GM12892 (cell line): ENCODE measurements at places on chromosomes 11 and 22.
A peak's percentile ranks its signal among the peaks of the same experiment; 100 is the strongest.

GRCh38 chr11:45171550-45171949 lies 25.1 kb downstream of the PRDM11 start:
- DNase-seq: no peak

GRCh38 chr11:120547811-120548681 lies 36.5 kb downstream of the GRIK4 start:
- DNase-seq: no peak

GRCh38 chr11:17607083-17607429 lies 60.0 kb downstream of the OTOG start:
- no peak for DNase-seq

DNA sequence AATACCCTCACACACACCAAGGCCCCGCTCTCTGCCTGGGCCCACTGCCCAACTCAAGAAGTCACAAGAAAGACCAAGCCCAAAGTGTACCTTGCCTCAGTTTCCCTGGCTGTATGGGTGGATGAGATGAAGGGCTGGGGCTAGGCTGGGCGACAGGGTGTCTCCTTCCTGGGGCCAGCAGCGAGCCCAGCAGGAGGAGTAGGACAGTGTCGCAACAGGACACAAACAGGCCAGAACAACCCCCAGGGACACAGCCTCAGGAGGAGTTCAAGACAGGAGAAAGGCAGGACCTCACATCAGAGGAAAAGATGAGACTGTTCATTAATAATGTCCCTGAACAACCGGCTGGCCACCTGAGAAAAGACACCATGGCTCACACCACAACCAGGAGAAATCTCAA lies 13.3 kb downstream of the CSNK1E start:
- DNase-seq: no peak

- no peak for DNase-seq
Measured at GRCh38 chr11:122179961-122180834, 64.2 kb upstream of the BLID start.

- DNase-seq: no peak
Measured at GRCh38 chr11:61486779-61487178, 21.8 kb upstream of the LRRC10B start.

- no peak for DNase-seq
Measured at GRCh38 chr11:31110830-31111229, 258.7 kb downstream of the DCDC1 start.

- no peak for DNase-seq
Measured at GRCh38 chr11:73012121-73012863, 129.8 kb downstream of the FCHSD2 start.

GRCh38 chr22:36520423-36520822 lies 8.5 kb downstream of the EIF3D start:
- DNase-seq: no peak

DNA sequence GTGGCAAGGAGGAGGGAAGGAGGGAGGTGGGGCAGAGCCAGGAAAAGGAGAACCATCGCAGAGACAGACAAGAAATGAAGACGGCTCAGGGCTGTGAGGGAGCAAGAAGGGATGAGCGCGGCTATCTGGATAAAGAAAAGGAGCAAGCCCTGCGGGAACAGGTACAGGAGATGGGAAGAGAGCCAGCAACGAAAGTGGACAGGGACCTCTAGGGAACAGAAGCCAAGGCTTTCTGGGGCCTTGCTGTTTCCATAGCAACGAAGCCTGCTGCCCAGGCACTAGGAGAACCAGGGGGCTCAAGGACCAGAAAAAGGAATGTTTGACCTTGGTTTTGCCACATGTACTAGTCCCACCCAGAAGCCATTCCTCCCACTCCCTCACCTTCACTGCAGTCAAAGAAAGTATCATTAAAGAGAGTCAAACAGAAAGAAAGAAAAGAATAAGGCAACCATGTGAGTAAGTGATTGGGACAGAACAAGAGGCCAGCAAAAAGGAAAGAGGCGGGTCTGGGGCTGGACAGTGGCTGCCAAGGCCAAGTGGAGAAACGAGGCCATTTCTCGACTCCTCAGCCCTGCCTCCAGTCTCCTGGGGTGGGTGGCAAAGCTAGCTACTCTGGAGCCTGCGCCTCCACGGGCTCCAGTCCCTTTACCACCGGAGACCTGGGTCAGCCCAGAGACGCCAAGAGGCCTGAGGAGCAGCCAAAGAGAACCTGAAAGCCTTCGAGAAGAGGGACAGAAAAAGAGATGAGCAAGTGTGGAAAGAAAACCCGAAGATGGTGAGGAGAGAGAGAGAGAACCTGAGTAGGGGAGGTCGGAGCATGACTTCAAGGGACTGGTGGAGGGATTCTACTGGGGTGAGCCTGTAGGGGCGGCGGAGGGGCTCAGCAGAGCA lies 35.1 kb downstream of the NRXN2 start:
- DNase-seq: no peak

DNA sequence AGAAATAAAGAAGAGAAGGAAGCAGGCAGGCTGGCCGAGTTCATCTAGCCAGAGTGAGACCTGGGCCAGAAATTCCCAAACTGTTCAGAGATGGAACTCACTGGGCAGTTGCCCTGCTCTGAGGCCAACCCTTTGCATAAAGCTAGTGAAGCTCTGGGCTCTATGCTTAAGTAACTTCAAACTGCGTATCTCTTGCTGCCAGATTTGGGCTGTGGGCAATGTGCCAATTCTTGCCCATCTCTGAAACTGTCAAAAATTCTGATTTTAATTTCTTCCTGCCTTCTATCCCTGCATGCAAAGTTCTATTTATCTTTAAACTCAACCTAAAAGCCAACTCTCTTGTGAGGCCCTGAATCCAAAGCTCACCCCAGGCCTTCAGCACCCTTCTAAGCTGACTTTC lies 36.2 kb upstream of the HEPHL1 start:
- no peak for DNase-seq

DNA sequence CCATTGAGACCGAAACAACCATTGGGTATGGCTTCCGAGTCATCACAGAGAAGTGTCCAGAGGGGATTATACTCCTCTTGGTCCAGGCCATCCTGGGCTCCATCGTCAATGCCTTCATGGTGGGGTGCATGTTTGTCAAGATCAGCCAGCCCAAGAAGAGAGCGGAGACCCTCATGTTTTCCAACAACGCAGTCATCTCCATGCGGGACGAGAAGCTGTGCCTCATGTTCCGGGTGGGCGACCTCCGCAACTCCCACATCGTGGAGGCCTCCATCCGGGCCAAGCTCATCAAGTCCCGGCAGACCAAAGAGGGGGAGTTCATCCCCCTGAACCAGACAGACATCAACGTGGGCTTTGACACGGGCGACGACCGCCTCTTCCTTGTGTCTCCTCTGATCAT lies 20.5 kb downstream of the KCNJ5 start:
- no peak for DNase-seq

- no peak for DNase-seq
Measured at GRCh38 chr11:63146581-63146980, 2.6 kb upstream of the SLC22A24 start.

- DNase-seq: no peak
Measured at GRCh38 chr22:21651521-21652009, 9.5 kb downstream of the SDF2L1 start.

- DNase-seq: peak; percentile 66
Measured at GRCh38 chr11:504053-504993, 2.7 kb downstream of the RNH1 start.

DNA sequence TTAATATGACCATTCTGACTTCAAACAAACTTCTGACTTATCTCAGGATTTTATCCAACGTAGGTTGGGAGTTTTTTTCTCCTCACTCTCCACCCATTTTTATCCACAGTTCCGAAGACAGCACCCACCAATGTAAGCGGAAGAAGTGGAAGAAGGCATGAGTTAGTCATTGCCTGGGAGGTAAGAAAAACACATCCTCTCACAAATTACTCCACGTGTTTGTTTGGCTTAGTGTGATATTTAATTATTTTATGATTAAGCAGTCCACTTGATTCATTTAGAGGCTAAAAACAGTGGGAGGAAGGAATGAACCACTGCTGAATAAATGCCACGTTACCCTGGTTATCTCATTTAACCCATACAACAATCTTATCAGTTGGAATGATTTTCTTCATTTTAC lies 389.6 kb upstream of the ARHGAP42 start:
- no peak for DNase-seq

DNA sequence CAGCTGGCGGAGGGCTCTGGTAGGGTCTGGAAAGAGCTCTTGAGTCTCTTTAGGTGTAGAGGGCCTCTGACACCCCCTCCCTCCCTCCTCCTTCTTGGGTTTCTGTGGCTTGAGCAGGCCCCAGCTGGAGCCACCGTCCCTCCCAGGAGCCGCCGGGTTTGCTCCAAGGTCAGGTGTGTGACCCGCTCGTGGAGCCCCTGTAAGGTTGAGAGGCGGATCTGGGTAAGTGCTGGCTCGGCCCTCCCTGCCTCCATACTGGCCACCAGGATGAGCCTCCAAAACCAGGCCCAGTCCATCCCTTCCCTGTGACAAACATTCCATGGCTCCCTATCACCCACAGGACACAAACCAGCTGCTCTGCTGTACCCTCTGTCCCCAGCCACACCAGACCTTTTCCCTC lies 9.3 kb downstream of the PLEKHB1 start:
- DNase-seq: no peak

DNA sequence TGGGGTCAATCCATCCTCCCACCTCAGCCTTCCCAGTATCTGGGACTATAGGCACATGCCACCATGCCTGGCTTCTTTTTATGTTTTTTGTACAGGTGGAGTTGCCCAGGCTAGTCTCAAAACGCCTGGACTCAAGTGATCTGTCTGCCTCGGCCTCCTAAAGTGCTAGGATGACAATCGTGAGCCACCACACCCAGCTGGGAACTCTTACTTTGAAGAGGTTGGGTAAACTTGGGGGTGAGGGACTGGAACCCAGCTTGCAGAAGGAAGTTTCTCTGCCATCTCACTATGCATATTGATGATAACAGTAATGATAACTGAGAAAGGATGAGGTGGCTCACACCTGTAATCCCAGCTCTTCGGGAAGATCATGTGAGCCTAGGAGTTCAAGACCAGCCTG lies 35.9 kb downstream of the ACO2 start:
- no peak for DNase-seq

DNA sequence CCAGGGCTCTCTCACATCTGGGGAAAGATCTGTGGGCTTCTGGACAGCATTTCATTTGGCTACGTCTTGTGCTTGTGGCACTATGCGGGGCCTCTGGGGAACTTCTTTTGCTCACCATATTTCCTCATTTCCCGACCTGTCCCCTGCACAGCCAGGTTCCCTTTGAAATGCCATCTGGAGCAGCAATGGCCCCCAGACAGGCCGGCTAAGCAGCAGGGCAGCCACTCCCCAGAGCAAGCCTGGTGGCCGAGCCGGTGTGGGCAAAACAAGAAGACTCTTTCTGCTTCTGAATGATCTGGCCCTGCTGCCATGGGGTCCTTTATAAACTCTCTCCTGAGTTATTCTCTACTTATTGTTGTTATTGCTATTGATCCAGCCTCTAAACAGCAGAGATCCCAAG lies 190.7 kb upstream of the NECTIN1 start:
- no peak for DNase-seq

- DNase-seq: no peak
Measured at GRCh38 chr11:74683941-74684481, 47.2 kb downstream of the CHRDL2 start.

- no peak for DNase-seq
Measured at GRCh38 chr22:45296628-45297297, 12.0 kb downstream of the UPK3A start.

DNA sequence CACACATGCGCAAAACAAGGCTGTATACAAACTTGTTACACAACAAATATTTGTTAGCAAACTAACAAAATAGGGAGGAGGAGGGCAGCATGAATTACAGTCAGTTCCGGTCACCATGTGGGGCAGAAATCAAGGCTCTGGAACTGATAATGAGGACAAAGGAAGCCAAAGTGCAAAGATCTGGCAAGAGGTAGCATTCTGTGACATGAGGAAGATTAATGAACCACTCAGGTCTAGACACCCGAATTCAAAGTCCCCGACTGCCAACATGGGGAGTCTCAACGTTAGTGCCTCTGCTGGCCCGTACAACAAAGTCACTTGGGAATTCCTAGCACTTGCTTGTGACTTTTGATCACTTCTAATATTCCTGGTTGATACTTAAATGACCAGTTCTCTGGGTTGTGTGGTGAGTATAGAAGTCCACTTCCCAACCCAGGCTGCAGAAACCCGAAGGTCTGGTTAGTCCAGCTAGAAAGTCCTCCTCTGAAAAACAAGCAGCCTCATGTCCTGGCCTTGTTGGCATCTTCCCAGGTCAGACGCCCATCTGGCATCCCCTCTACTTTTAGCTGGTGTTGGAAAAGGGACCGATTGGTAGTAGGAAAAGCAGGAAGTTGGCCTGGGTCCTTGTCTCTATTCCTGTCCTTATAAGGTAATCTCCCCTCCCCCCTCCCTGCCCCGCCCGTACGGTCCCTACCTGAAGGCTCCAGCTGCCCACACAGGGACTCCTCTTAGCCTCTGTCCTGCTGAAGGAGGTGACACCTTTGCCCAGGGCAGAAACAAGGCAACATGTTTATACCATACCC lies 1.6 kb downstream of the SUN2 start:
- no peak for DNase-seq

DNA sequence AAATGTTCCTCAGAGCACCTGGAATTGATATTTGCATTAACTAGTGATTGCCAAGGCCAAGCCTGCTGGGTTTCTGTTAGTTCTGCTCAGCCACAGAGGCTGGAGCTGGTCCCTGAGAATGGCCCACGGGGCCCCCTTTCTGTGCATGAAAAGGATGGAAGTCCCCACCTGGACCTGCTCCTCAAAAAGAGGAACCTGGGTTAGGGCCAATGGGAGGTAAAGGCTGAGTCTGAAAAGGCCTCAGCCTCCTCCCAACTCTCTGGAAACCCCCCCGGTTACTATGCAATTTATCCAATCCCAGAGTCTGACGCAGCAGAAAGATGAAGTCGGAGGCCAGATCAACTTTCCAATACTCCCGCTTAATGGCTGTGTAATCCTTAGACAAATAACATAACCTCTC lies 6.8 kb upstream of the CREB3L1 start:
- no peak for DNase-seq

- no peak for DNase-seq
Measured at GRCh38 chr11:35507688-35508087, 17.7 kb downstream of the PAMR1 start.

- DNase-seq: no peak
Measured at GRCh38 chr22:46399251-46400024, 63.9 kb downstream of the TRMU start.
